ENCODE measurements at places on chromosomes 5 and 9.
A peak's percentile ranks its signal among the peaks of the same experiment; 100 is the strongest.

GRCh38 chr5:31268686-31269085 lies 75.2 kb downstream of the CDH6 start:
- DNase-seq, result no peak

GRCh38 chr9:119365291-119366027 lies 3.8 kb downstream of the BRINP1 start:
- DNase-seq, result no peak

DNA sequence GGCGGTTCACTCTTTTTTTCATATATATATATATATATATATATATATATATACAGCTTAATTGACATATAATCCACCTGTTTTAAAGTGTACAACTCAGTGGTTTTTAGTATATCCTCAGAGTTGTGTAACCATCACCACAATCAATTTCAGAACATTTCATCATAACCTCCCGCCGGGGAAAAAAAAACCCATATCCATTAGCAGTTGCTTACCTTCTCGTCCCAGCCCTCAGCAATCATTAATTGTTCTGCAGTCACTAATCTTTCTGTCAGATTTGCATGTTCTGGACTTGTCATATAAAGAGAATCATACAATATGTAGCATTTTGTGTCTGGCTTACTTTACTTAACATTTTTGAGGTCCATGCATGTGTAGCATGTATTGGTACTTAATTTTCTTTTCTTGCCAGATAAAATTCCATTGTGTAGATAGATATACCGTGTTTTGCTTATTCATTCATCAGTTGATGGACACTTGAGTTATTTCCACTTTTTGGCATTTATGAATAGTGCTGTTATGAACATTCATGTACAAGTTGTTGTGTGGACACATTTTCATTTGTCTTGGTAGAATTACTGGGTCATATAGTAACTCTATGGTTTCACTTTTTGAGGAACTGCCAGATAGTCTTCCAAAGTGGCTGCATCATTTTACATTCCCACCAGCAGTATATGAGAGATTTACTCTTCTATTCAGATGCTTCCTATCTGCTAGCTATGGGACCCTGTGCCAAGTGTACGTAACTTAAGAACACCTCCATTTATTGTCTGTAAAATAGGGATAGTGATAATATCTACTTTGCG lies 3.5 kb upstream of the RNF145 start:
- no peak for DNase-seq

DNA sequence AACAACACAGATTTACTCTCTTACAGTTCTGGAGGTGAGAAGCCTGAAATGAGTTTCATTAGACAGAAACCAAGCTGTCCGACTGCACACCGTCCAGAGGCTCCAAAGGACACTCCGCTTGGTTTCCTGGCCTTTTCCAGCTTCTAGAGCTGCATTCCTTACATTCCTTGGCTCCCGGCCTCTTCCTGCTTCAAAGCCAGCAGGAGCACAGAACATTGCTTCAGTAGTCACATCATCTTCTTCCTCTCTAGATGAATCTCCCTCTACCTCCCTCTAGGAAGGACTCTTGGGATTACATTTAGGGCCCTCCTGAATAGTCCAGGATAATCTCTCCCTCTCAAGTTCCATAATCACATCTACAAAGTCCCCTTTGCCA lies 213.3 kb downstream of the CDK5RAP2 start:
- DNase-seq, result peak; percentile 75

DNA sequence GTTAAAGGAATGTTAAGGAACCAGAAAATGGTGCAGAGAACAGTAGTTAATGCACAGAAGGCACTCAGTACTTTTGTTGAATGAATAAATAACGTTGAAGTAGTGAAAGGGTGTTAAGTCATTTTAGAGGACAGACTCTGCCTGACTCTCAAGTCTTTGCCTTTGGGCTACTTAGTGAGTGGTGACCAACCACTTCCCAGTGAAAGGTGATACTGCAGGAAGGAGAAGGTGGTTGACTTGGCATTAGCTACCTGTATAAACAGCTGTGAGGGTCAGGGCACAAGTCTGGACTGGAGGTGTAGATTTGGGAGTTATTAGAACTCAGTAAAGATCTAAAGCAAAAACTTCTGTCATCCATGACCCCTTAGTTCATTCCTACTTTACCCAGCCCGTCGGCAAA lies 4.9 kb upstream of the SHB start:
- DNase-seq, result no peak

- no peak for DNase-seq
Observed at GRCh38 chr9:136602193-136602885, 56.5 kb upstream of the NOTCH1 start.

GRCh38 chr5:129398026-129398678 lies 61.9 kb upstream of the ADAMTS19 start:
- no peak for DNase-seq

- DNase-seq, result no peak
Observed at GRCh38 chr5:4081466-4081865, 485.8 kb downstream of the IRX1 start.

DNA sequence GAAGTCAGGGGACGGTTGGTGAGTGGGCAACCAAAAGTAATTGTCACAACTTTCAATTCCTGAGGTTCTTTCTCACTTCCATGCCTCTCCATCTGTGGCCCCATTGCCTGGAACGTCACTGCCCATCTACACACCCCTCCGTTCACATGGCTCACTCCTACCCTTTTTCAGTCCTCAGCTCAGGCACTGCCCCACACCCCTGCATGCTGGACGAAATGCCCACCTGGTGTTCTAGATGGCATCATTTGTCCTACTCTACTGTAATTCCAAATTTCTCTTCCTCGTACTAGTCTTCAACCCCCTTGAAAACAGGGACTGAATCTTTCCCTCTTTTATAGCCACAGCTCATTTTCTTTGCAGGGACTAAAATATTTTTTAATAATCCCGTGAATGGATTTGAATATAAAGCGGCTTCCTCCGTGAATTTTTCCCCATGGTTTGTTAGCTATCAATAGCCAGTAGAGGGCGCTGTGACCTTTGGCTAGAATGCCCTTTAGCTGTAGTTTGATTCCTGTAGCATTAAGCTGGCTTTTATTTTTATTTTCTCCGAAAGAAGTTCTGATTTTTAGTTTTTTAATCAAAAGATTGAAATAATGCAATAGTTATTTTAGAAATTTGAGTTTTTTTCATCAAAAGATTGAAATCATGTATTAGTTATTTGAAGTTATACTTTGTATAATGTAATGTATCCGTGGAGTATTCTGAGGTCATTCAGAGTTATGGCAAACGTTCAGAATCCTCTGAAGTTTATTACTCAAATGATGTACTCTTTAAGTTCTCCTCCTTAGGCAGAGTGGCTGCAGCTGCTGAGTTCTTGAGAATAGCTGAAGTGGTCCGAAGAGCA lies 232.1 kb downstream of the SH3GL2 start:
- DNase-seq, result peak; percentile 1

- peak; percentile 62 for DNase-seq
Observed at GRCh38 chr5:150410524-150411244, 2.0 kb downstream of the CD74 start.

DNA sequence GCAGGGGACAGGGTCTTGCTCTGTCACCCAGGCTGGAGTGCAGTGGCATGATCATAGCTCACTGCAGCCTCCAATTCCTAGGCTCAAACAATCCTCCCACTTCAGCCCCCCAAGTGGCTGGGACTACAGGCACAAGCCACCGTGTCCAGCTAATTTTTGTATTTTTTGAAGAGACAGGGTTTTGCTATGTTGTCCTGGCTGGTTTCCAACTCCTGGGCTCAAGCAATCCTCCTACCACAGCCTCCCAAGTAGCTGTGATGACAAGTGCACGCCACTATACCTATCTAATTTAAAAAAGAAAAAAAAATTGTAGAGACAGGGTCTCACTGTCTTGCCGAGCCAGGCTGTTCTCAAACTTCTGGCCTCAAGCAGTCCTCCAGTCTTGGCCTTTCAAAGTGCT lies 31.6 kb upstream of the LECT2 start:
- DNase-seq, result no peak

DNA sequence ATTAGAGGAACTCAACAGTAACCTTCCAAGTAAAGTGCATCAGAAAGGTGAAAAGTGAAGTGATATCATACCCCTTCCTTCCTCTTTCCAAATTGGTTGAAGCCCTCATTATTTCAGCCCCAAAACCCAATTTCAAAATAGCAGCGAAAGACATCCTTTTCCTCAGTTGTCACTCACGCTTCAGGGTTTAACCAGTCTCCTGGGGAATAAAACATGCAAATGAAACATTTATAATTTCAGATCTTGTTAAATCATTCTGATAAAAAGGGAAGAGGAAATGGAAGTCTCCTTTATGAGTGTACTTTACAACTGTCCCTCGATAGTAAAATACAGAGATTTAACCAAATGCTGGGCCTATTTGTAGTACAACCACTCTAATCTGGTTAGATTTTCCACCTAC lies 22.5 kb downstream of the TRPM6 start:
- no peak for DNase-seq

DNA sequence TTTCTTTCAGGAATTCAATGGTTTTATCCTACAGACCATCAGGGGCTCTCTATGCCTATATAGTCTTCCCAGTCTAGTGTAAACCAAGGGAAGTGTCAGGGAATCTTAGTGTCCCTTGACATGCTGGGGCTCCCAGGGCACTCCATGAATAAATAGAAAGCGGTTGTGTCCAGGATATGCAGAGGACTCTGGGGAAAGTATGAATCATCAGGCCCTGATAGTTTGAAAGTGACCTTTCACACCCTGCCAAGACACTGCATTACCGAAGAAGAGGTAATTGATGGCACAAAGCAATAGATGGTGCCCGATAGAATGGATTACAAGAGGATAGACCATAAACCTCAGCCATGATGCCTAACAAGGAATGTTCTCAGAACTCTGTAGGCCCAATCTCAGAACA lies 163.3 kb upstream of the DAPK1 start:
- no peak for DNase-seq

DNA sequence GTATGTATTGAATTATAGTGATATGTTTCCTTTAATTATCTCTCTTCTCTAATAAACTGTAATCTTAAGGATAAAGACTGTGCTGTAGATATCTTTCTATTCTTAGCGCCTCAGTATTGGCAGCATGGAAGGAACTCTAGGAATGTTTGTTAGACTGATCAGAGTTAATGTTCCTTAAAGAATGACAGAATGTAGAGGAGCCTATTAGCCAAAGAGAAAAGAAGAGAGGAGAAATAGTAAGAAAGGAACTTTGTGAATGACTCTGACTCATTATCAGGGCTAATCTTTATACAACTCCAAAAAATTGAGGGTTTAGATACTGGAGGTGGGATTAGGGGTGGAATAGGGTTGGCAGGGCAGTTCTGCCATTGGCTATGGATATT lies 59.0 kb upstream of the NUDT12 start:
- no peak for DNase-seq

DNA sequence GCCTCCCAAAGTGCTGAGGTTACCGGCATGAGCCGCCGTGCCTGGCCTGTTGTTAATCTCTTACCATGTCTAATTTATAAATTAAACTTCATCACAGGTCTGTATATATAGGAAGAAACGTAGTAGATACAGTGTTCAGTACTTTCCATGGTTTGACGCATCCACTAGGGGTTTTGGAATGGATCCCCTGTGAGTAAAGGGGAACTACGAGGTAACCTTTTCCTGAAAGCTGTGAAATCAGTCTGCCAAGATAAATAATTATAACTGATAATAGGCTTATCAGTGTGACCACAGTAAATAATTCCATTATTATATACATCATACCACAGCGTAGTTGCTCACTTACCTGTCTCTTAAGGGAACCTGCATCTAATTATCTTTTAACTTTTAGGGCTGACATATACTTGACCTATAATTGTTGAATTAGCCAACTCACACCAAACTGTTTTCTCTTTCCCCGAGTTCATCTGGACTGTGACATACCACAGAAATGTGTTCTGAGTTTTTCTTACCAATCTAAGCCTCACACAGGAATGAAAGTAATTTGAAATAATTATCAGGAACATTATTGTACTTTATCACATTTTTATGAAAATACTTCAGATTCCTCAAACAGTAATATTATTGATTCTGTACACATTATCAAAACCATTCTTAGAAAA lies 42.9 kb downstream of the DAPK1 start:
- DNase-seq, result no peak

DNA sequence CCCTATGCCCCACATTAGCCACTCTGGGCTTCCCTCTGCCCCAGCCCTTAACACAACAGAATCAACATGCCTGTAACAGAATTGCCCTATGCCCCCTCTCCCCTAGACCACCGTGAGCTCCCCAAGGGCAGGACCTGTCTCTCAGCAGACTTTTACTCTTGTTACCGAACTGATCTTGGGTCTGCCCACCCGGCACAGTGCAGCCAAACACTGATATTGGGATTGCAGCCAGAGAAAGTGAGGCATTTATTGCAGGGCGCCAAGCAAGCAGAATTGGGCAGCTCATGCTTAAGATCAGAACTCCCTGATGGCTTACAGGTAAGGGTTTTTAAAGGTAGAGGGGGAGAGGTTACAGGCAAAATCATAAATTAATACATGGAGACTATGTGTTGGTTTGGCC lies 33.5 kb upstream of the KCNIP1 start:
- peak; percentile 25 for DNase-seq

DNA sequence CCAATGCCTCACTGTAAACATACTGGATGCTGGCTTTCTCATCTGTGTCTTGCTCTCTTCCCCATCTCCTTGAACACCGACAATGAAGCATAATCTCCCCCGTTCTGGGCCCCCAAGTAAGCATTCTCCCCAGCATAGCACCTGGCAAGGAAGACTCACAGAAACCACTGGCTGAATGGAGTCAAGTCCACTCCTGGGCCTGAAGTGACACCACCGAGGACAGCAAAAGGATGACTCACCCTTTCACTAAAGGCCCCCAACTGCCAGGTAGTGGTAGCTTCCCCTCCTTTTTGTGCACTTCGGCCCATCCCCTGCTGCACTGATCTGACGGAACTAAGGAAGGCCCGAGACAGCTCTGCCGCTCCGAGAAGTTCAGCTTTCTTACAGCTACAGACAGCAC lies 9.4 kb downstream of the VDAC1 start:
- DNase-seq, result no peak

DNA sequence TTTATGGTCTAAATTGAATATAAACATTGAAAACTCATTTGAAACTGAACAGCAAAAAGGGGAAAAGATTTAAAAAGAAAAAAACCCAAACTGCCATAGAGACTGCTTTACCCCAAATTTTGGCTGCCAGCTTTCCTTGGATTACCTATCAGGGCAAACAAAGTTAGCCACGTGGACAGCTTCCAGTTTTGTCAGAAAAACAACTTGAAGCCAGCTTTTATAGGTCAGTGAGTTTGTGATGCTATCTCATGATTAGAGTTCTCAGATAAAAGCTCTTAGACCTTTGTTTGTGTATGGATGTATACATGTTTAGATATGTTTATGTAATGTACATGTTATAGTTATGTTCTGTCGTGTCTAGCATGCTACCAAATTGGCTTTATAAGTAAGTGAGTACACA lies 16.1 kb downstream of the FBP2 start:
- no peak for DNase-seq

DNA sequence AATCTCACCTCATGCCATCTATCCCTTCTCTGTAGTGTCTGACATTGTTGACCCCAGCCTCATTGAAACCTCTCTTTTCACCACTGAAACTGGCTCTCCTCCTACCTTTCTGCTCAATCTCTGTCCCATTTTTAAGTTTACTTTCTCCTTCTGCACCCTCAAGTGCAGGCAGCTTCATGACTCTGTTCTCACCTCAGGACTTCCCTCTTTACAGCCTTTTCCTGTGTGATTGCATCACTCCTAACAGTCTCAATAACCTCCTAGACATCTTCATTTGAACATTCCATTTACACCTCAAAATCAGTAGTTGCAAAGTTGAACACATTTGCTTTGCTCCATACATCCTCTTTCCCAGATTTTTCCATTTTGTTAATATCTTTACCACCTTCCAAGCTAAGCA lies 172.1 kb downstream of the RASEF start:
- no peak for DNase-seq

GRCh38 chr9:69513141-69513820 lies 158.9 kb downstream of the APBA1 start:
- DNase-seq, result no peak

GRCh38 chr9:125246261-125246667 lies 5.1 kb upstream of the HSPA5 start:
- DNase-seq, result no peak
